ENCODE measurements at places on chromosomes 4 and X.

- no peak for DNase-seq
Measured at GRCh38 chr4:88138561-88138960, 19.9 kb downstream of the ABCG2 start.

- DNase-seq = no peak
Measured at GRCh38 chr4:120753854-120754253, 168.7 kb downstream of the PRDM5 start.

GRCh38 chrX:86295293-86295692 is 147.0 kb downstream of the DACH2 start:
- no peak for DNase-seq

- DNase-seq = no peak
Measured at GRCh38 chr4:14862891-14863290, 139.4 kb upstream of the CPEB2 start.

Data from CD4-positive, alpha-beta T cell treated with Interleukin-4 for 4 hours (primary cell).